ENCODE measurements at places on chromosomes 2 and 18.
A peak's percentile ranks its signal among the peaks of the same experiment; 100 is the strongest.

- DNase-seq: no peak
These were observed 5.8 kb upstream of the TWSG1 start for GRCh38 chr18:9328776-9329175.

DNA sequence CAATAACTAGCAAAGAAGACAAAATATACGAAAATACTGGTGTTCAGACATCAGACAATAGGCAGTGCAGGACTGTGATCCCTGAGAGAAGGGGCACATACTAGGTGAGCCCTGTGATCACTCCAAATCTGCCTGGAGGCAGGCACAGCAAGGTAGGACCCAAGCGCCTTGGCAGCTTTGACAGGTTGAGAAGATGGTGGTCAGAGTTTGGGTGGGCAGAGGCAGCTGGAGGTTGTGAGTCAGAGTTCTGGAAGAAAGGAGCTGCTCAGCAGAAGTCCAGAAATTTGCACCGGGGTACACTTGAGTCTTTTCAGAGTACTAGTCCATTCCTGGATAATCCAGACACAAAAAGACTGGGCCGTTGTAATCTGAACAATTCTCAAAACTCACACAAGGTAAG lies 14.0 kb downstream of the KIF1A start:
- no peak for DNase-seq

- DNase-seq: no peak
These were observed 570 bp downstream of the SCRN3 start for GRCh38 chr2:174395969-174396630.

- DNase-seq: no peak
These were observed 828.2 kb downstream of the RNF144A start for GRCh38 chr2:7745369-7745768.

DNA sequence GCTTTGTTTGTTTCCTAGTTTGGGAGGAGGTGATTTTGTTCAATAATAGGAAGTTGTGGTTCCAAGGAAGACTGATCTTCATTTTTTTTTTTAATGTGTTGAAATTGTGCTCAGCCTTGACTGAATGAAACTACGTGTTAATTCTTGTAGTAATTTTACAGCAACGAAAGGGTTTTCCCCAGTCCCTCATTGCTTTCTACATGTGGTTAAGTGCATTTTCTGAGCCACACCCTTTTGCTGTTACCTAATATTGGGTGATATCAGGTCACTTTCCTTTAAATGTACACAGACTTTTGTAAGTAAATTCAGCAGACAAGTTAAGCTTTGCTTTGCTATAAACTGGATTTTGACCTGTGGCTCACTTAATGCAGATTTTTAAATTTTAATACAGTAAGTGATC lies 73.6 kb downstream of the OTX1 start:
- no peak for DNase-seq

- no peak for DNase-seq
These were observed 33.8 kb downstream of the SMC6 start for GRCh38 chr2:17719562-17720371.

DNA sequence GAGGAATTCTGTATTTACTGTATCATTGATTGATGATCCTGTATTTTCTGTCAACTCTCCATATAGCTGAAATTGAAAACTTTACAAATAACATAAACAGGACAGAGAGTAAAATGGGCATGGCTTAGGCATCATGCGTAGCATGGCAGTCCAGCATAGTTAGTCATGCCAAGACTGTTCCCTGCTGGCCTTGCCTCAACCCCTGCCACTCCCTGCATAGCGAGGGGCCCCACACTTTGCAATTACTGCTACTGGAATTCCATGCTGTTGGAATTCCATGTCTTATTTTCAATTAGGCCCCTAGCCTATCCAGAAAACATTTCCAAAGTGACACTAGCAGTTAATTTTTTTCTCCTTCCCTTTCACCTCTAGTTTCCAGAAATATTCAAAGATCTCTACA lies 15.1 kb upstream of the SOX11 start:
- DNase-seq: no peak

DNA sequence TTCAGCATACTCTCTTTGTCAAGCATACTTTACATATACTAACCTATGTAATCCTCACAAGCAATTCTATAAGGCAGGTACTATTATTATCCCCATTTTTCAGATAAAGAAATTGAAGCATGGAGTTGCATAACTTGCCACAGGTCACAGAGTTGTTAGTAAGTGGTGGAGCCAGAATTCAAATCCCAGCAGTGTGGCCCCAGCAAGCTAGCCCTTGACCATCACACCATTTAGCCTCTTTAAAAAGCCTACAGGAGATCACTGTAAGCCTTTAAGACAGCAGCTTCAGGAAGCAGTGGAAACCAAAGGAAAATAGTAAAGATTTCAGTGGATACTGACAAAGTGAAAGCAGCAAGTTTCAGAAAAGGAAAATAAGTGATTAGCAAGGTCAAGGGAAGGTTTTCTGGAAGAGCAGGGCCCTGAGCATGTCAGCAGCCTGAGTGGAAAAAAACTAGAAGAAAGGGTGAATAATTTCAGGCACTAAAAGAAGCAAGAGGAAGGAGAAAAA lies 11.7 kb downstream of the B4GALT6 start:
- no peak for DNase-seq

DNA sequence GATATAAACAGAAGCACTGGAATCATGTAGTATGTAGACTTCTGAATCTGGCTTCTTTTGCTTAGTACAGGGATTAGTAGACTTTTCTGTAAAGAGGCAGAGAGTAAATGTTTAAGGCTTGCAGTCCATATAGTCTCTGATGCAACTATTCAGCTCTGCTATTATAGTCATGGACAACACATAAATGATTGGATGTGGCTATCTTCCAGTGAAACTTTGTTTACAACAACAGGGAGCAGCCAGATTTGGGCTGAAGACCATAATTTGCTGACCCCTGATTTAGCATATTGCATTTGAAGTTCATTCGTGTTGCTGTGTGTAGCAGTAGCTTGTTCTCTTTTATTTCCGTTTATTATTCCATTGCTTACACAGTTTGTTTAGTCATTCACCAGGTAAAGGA lies 55.0 kb downstream of the GPD2 start:
- DNase-seq: no peak

GRCh38 chr18:37385846-37386778 lies 179.5 kb downstream of the CELF4 start:
- DNase-seq: no peak

DNA sequence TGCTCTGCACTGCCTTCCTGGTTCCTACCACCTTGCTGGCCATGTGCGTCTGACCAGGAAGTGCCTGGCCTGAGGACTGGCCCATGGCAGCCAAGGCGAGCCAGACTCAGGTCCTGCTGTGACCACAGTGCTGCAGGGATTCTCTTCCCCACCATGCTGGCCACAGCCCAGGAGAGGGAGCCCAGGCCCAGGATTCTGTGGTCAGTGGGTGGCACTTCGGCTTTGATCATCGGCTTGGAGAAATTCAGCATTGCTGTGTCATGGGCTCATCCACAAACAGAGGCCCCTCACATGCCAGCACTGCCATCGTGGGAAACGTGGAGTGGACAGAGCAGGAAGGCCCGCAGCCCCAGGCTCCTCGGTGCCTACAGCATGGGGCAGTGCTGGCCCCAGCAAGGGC lies 211.6 kb downstream of the SEPTIN10 start:
- DNase-seq: no peak

DNA sequence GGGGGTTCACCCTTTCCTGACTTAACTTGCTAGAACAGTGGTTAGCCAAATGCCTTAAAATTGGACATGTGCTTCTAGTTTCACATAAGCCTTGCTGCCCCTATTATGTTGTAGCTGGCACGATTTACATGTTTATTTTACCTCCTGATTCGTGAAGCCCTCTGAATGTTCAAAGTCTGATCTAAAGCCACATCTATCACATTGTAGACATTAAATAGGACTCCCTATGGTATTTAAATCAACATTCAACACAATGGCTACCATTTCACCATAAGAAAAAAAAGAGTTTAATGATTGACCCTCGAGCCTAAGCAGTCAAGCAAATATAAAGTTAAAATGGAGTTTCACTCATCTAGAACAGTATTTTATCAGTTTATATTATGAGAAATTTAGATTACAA lies 151.5 kb downstream of the GULP1 start:
- DNase-seq: no peak

DNA sequence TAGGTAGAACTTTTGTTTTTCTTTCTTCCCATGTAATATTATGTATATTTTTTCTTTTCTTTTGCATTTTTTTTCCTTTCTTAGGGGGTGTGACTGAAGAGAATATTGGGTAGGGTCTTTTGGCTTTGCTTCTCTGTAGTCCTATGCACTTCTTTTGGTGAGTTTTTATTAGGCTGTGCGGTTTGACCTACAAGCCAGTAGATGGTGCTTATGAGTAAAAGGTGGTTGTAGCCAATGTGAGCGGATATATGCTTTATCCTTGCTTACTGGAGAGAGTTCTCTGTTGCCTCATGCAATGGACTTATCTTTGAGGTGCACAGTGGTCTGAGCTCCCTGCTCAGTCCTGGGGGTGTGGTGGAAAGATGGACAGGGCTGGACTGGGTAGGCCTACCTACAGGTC lies 52.7 kb downstream of the DSEL start:
- DNase-seq: no peak

DNA sequence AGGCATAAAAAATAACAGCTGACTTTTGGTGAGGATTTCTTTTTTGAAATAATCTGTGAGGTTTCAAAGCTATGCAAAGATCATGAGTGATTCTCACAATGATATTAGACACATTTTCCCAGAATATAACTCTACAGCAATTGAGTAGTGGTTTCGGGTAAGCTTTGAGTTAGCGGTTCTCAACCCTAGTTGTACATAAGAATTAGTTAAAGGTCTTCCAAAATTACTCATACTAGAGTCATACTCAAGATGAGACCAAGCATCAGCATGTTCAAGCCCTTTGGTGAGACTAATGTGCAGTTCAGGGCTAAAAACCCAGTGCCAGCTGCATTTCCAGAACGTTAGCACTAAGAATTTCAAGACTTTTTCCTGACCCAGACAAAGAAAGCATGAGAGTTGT lies 31.1 kb downstream of the DSG4 start:
- no peak for DNase-seq

- no peak for DNase-seq
These were observed 7.6 kb downstream of the ITGA6 start for GRCh38 chr2:172434821-172435605.

DNA sequence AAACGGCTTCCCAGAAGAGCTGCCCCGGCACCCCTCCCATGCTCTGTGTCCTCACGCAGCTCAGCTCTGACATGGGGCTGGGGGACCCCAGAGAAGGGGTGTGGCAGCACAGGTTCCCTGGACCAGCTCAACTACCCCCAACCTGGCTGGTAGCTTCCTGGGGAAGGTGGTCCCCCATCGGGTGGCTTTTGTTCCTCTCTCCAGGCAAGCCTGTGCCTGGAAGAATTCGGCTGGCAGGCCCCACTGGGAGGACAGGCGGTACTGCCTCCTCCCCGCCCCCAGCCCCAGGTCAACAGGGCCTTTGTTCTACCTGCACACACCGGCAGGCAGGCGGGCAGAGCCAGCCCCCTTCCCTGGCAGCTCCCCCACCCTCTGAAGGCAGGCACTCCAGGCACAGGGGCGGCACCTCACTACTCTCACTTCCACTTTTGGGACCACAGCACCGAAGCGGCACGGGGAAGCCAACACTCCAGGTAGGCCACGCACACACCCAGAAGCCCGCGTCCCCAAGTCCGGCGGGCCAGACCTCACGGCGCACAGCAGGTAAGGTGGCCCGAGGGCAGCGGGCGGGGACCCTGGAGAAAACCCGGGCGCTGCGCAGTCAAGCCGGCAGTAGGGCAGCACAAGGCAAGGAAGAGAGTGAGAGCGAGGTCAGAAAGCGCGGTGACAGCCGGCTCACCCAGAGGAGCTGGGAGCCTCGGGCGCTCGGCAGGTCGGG lies 1.3 kb downstream of the HS6ST1 start:
- peak; percentile 58 for DNase-seq

DNA sequence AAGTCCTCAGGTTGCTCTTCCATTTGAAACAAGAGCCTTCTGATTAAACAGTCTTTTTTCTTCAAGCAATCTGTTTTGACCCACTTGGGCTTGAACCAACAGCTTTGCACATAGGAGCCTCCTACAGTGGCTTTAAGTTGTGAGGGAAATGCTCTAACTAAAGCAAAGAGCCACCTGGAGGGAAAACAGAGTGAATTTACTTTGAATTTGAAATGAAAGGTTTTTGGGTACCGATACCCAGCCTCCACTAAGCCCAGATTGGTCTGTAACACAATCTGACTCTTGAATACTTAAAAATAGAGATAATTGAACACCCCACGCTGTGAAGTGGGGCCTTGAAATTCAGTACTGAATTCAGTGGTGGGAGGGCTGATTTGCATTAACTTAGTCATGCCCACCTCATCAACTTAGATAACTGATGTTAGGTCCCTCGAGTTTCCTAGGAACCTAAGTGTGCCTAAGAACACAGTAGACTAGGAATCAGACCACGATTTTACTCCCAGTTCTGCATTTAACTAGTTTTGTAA lies 56.3 kb upstream of the ACVR1C start:
- DNase-seq: no peak

DNA sequence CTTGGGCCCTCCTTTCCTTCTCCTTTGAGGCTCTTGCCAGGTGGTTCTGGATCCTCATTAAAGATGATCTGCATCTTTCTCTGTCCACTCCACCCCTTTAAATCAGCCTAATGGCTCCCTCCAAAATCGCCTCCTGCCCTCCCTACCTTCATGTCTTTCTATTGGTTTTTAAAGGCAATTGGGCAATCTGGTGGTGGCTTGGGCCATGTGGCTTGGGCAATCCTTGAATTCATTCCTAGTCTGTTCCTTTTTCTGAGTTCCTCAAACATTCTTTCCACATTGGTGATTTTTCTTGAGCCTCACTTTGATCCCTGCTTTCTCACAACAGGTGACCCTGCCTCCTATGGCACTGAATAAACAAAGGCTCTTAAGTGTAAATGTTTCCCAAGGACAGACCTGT lies 266.2 kb upstream of the REV1 start:
- no peak for DNase-seq

GRCh38 chr18:54193786-54194185 lies 30.7 kb downstream of the MBD2 start:
- DNase-seq: no peak

- no peak for DNase-seq
These were observed 10.6 kb upstream of the BOK start for GRCh38 chr2:241547781-241548450.

GRCh38 chr2:39039072-39039471 lies 81.8 kb downstream of the SOS1 start:
- no peak for DNase-seq

DNA sequence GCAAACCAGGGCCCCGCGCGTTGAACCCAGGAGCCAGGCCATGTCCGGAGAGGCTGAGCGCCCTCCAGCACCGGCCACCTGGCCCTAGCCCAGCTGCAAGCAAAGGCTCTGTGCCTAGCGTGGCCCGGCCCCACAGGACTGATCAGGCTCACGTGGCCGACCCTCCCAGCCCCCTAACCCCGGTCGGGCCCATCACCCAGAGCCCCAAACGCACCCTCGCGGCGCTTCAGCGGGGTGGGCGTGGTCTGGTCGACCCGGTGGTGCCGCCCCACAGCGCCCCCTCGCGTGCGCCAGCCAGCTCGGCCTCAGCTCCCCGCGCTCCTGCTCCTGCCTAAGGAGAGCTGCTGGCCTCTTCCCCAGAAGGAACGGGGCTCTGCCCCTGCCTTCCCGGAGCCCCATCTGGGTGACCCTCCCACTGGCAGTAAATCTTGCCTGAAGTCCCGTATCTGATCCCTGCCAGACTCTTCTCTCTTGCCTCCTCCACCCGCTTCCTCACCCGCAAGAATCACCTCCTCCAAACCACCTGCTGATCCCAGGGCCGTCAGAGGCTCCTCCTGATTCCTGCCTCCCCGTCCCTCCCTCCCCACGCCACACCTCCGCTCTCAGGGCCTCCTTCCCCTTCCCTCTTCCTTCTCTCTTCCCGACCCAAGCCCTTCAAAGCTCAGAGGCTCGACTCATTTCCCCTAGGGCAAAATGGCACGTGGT lies 12.3 kb upstream of the TEX51 start:
- DNase-seq: peak; percentile 67

GRCh38 chr2:134272806-134273205 lies 18.9 kb downstream of the MGAT5 start:
- no peak for DNase-seq

Data from aorta (tissue), 5 donors.